Esophagus squamous epithelium (tissue), 5 donors: ENCODE measurements at places on chromosomes 4 and X.

GRCh38 chr4:69617083-69617694 is 22.3 kb downstream of the UGT2A2 start:
- no peak for DNase-seq

DNA sequence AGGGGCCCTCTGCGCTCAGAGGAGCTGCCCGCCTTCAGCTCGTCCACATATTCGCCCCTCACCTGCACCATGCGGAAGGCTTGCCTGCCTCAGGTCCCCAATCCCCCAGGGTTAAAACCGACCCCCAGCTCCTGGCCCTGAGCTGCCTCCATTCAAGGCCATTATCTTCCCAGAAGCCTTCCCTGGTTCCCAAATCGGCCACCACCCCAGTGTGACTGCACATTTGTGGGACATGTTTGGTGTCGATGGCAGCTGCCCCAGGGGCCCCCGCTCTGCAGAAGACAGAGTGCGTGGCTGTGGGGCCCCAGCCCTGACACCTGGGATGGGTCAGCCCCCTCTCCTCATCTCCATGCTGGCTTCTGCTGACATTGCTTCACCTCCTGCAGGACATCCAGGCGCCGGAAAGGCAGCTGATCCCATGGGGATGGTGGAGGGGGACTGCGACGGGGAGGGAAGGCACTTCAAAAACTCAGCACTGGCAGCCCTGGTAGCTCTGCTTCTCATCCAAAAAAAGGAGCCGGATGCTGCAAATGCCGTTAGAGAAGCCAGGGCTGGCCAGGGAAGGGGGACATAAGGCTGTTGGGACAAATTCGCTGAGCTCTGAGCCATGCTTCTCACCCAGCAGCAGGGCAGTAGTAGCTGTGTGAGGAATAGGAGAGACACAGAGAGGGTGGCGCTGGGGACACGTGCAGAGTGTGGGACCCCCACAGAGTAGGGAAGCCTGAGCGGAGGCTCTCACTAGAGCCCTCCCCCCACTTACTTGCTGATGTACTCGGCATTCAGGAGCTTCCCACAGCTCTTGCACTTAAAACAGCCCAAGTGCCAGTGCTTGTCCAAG is 78.5 kb downstream of the ABLIM2 start:
- no peak for DNase-seq

GRCh38 chrX:84153538-84153937 is 34.5 kb downstream of the RPS6KA6 start:
- DNase-seq: no peak

- no peak for DNase-seq
Measured at GRCh38 chr4:40121515-40121914, 64.9 kb downstream of the N4BP2 start.

DNA sequence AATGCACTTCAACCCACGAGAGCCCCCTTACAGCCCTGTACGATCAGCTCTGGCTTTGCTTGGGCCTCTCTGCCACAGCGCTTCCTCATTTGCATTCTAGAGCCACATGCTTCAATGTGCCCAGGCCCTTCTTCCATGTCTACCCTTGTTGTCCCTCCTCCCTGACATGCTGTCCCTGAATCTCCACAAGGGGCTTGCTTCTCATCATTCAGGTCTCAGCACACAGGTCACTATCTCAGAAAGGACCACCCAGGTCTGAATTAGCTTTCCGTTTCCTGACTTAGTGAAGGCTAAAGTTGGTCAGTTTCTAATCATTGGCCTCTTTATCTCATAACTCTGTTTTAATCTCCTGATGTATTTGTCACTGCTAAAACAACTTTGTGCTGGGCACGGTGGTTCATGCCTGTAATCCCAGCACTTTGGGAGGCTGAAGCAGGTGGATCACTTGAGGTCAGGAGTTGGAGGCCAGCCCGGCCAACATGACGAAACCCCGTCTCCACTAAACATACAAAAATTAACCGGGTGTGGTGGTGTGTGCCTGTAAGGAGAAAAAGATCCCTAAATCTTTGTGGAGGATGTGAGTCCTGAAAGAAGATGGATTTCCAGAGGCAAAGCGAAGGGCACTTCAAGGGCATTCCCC is 17.9 kb upstream of the SLC34A2 start:
- DNase-seq: no peak

- no peak for DNase-seq
Measured at GRCh38 chr4:177235026-177235425, 74.6 kb upstream of the NEIL3 start.

DNA sequence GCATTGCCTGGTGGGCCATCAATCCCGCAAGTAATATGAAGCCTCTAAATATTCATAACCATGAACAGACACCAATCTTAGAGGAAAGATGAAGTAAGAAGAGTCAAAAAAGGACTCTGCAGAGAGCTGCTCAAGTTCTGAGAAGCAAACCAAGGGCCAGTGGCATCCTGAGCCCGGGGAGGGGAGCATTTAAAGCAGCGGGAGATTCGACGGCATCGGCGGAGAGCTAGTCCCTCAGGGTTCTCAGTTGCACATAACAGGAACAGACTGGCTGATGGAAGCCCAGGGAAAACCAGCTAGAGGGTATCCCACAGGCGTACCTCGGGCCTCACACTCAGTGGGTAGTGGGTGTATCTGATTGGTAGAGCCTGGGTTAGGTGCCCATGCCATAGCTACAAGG is 4.9 kb upstream of the PNMA6E start:
- DNase-seq: no peak

DNA sequence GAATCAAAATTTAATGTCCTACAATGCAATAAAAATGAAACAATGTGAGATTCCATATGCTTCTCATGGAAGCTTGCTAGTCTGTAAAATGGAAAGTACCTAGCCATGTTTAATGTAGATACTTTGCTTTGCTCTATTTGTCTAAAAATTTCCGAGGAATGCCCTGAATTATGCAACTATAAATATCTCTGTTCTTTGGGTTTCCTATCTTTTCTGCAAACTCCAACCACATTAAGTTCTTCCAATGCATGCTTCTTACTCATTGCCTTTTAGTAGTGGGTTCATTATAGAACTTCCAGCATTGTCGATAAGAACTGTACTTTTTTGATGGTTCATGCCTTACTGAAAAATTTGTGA is 178.3 kb downstream of the RASL11B start:
- no peak for DNase-seq

- DNase-seq: no peak
Measured at GRCh38 chr4:4613641-4614286, 71.9 kb upstream of the STX18 start.

DNA sequence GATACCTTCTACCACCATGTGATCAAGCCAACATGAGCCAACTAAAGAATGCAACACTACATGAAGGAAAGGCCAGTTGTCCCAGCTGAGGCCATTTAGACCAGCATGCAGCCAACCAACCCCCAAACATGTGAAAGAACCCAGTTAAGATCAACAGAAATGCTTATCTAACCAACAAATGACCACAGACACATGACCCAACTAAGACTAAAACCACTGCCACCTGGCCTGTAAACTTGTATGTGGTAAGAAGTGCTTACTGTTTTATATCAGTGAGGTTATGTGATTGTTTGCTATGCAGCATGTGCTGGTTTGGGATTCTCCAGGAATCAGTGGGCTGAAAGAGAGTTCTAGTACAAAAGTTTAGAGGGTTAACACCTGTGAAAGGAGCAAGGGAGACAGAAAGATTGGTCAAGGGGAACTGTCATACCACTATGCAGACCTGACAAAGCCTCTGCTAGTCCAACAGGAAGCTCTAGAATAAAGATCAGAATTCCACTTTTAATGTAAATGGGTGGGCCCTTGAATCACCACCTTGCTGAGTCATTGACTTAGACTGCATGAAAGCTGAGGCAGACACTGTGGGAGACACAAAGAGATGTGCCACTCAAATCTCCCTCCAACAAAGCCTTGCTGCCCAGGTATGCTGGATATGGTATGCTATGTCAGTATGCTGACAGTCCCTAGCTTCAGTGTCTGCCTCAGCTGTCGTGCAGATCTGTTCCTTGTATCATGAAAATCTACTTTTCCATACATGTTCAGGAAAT is 6.1 kb upstream of the SH3D19 start:
- DNase-seq: no peak

GRCh38 chr4:76458825-76459224 is 23.8 kb downstream of the SHROOM3 start:
- DNase-seq: no peak

DNA sequence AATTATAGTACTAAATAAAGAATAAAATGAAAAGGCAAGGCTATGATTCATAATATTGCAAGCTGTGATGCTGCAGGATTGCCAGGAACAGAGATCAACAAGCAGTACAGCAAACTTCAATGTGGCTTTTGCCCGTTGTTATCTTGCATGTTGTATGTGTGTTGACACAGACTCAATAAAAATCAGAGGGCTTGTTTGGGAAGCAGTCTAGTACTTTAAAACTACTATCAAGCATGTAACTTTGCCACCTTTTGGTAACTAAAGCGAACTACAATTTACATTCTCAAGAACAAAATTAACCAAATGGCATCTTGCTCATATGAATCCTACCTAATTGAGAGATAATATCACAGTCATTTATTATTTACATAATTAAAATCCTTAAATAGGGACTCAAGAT is 79.8 kb upstream of the GPM6A start:
- DNase-seq: no peak

GRCh38 chrX:134460862-134461220 is 876 bp downstream of the HPRT1 start:
- no peak for DNase-seq

DNA sequence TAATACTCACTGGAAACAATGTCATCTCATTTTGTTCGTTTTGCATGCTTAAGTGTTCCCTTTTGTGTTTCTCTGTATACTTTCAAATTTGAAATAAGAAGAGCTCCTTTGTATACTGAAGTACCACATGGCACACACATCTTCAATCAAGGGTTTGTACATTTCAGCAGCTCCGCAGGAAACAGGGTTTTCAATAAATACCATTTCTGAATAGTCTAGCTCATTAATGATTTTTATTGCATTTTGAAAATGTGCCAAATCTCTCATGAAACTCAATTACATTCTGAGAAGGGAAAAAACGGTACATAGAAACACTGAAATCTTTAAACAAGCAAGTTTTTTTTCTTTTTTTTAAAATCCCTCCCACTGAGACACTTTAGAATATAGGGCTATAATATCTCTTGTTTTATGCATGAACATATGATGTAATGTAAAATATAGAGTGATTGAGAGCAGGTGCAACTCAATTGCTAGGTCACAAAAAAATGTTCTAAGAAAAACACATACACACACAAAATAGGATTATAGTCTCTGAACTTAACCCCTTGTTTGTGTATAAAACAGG is 914.2 kb upstream of the PCDH7 start:
- no peak for DNase-seq

DNA sequence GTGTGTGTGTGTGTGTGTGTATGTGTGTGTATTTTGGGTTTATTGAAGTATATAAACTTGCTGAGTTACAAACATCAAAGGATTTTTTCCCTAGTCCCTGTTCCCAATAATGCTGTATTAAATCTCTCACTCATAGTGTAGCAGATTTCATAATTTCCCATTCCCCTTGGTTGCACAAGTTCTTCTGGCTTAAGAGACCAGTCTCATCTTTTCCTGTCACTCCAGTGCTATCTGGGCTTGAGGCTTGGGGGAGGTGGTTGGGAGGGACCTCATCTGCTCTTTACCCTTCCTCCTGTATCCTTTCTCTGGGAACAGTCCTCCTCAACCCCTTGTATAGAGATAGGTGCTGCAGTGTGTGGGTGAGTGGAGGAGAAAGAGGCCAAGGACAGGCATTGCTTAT is 285.4 kb upstream of the BOD1L1 start:
- no peak for DNase-seq

GRCh38 chr4:164169591-164169990 is 584.3 kb upstream of the SMIM31 start:
- no peak for DNase-seq

DNA sequence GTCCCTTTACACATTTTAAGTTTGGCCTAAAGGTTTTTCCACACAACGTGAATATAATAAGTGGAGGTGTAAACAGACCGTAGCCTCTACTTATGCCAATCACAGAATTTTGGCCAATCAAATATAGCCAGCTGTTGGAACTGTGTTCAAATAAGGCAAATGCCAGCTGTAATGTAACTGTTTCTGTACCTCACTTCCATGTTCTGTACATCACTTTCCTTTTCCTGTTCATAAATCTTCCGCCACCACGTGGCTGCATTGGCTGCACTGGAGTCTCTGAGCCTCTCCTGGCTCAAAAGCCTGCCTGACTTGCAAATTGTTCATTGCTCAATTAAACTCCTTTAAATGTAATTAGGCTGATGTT is 105.1 kb upstream of the SMIM31 start:
- DNase-seq: no peak
